ENCODE measurements at places on chromosomes 13 and 19.

DNA sequence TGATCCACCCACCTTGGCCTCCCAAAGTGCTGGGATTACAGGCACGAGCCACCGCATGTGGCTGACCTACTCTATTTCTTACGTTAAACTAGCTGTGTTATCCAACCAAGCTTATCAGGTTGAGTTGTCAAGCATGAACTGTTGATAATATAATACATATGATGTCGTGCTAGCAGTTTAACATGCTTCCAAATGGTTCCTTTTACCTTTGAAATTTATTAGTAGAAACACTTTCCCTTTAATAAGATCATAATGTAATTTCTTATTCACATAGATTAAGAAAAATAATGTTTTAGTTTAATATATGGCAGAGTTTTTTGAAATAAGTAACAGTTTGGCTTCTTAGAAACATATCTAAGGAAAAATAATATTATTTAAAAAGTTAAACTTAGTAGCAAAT lies 34.4 kb upstream of the VWA8 start:
- no peak for DNase-seq

DNA sequence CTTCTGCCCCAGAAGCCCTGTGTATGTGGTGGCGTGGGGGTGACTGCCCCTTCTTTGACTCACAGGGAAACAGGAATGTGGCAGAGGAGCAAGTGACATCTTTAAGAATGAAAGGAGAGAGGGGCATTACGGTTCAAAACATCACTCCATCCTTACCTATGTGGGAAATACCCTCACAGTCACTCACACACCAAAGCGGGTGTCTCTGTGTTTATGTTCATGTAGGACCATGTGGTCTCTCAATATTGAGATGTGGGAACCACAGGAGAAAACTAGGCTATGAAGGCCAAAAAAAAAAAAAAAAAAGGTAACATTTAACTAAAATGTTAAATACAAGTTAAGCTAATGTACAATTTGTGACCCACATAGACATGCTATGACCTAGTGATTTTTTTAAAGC lies 153.6 kb upstream of the GPR12 start:
- no peak for DNase-seq

DNA sequence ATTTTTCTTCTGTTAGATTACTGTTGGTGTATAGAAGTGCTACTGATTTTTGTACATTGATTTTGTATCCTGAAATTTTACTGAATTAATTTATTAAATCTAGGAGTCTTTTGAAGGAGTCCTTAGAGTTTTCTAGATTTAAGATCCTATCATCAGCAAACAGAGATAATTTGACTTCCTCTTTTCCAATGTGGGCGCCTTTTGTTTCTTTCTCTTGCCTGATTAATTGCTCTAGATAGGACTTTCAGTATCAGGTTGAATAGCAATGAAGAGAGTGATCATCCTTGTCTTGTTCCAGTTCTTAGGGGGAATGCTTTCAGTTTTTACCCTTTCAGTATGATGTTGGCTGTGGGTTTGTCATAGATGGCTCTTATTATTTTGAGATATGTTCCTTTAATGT lies 5.6 kb upstream of the CD33 start:
- no peak for DNase-seq

DNA sequence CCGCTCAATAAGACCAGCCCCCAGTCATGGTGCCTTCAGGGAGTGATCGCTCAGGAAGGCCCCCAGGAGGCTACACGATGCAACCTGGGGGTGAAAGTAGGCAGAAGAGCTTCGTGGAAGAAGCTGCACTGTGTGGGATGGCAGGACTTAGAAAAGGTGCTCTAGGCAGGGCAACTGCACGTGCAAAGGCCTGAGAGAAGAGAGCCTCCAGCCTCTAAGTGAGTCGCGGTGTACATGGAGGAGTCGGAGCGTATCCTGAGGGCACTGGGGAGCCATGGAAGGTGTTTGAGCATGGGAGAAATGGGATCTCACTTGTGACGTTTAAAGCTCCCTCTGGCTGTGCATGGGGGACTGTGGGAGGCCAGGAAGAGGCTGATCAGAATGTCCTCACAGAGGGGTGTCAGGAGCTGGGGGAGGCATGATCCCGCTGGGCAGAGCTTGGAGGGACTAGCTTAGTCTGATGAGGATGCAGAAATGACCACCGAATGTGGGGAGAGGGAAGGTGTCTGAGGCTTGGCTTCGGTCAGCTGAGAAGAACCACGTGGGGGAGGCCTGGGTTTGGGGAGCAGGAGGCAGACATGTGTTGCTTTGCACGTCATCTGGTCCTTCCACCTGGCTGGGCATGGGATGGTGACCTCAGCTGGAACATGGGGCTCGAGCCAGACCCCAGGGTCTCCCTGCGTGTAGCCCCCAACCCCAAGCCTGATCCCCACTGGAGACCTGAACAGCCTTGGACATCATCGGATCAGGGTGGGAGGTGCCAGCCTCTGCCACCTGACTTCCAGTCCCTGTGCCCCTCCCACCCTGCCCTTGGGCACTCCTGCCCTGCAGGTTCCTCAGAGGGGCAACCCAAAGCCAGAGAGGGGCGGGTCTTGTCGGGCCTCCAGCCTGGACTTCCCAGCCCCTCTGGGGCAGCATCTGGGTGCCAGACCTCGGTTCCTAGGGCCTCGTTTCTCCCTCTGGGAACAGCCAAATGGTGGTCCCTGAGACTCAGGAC lies 1.1 kb downstream of the APC2 start:
- no peak for DNase-seq

GRCh38 chr19:50357178-50358100 lies 8.0 kb downstream of the NAPSA start:
- DNase-seq: peak; percentile 90

DNA sequence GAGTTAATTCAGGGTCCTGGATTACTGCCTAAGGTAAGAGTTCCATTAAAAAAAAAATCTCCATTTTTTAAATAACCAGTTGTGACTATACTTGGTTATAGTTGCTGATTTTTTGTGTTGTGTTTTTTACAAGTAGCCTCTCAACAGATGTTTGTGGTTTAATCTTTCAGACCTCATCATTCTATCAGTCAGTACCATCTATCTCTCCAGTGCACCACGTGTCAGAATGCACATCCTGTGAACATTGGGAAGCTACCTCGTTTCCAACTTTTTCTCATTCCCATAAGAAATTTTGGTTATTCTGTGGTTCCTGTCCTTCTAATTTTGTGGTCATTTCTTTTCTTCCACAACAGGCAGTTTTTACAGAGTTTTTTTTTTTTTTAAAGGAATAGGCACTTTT lies 39.2 kb downstream of the WDFY2 start:
- DNase-seq: no peak

GRCh38 chr19:50649433-50650391 lies at the start of gene C19orf81:
TSS of gene C19orf81 (plus strand) at chr19:50649445. CDS start at chr19:50649445, 0 bp downstream.
- no peak for DNase-seq

GRCh38 chr19:32195706-32196610 lies 149.5 kb upstream of the ZNF507 start:
- no peak for DNase-seq

GRCh38 chr13:113073942-113074341 lies 31.6 kb upstream of the F7 start:
- no peak for DNase-seq

Measured in activated naive CD4-positive, alpha-beta T cell treated with Interleukin-2 at 50 U/mL for 16 hours (primary cell).